ENCODE measurements at places on chromosomes 1 and 21.

- DNase-seq, result no peak
Observed at GRCh38 chr1:156840898-156841279, 18.0 kb downstream of the INSRR start.

- DNase-seq, result no peak
Observed at GRCh38 chr1:10528066-10529014, 53.6 kb downstream of the PEX14 start.

GRCh38 chr1:11196945-11197344 is 7.8 kb downstream of the ANGPTL7 start:
- DNase-seq, result no peak

DNA sequence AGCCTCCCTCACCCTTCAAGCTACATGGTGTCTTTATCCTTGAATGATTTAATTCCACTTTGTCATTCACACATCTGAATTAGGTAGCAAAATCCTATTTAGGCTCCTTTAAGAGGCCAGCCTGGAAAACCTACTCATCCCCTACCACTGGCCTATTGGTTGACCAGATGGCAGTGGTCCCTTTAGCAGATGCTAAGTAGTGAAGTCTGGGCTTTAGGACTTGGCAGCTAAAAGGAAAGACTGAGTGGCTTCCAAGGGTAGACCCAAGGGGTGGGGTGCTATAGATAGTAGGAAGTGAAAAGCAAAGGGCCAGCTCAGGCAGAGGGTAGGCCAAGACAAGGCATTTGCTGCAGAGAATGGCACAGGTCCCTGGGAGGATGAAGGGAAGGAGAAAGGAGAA is 46.6 kb downstream of the KCNJ6 start:
- no peak for DNase-seq

DNA sequence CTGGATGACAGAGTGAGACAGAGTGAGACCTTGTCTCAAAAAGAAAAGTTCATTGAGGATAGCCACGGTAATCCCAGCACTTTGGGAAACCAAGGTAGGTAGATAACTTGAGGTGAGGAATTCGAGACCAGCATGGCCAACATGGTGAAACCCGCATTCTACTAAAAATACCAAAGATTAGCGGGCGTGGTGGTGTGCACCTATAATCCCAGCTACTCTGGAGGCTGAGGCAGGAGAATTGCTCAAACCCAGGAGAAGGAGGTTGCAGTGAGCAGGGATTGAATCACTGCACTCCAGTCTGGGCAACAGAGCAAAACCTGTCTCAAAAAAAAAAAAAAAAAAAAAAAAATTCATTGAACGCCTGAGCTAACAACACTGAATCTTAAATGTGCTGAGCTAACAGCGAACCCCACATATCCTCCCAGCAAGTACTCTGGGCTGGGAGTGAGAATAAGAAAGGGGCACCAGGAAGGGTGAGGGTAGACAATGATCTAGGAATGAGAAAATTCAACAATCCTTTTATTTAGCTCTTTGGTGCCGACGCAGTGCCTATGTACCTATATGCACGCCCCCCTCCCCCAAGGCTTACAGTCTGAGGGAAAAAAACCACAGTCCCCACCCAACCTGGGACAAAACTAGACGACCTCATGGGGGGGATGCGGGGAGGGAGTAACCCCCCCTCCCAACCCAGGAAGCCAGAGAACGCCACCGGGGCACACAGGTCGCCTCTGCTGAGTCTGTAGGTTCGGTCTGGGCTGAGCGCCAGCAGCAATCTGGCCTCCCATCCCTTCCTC is 1.4 kb upstream of the CACNA1S start:
- no peak for DNase-seq

GRCh38 chr1:242826701-242827336 is 302.3 kb upstream of the PLD5 start:
- DNase-seq, result no peak
